ENCODE measurements at places on chromosomes 12 and 14. TPM values are rescaled to one million over a fixed set of nuclear protein-coding genes. Genes with fewer than 3 reads are reported as not detected.

The APEX1 gene
- 259 TPM for total RNA-seq

The REP15 gene
- total RNA-seq = 0.45 TPM

The SIX4 gene
- total RNA-seq = 3.8 TPM

The ZFHX2 gene
- total RNA-seq = 1.5 TPM

The AVPR1A gene
- 0.14 TPM for total RNA-seq

The MAP1LC3B2 gene
- total RNA-seq = 1.7 TPM

The NRXN3 gene
- 1.0 TPM for total RNA-seq

The TMEM30B gene
- 0.09 TPM for total RNA-seq

The RFX4 gene
- total RNA-seq = not detected

The FAM90A1 gene
- 0.10 TPM for total RNA-seq

The STYK1 gene
- total RNA-seq = 0.28 TPM

The RNASE7 gene
- not detected for total RNA-seq

The AMN gene
- 0.21 TPM for total RNA-seq

The DDN gene
- 0.56 TPM for total RNA-seq

The SP7 gene
- total RNA-seq = not detected

The VRTN gene
- total RNA-seq = not detected

The DTX1 gene
- 0.31 TPM for total RNA-seq

The LTBP2 gene
- 8.3 TPM for total RNA-seq

The FAM161B gene
- total RNA-seq = 1.3 TPM

The C12orf42 gene
- 0.26 TPM for total RNA-seq

The MYO1A gene
- total RNA-seq = 0.55 TPM

The SAMD15 gene
- total RNA-seq = 2.2 TPM

The MIP gene
- total RNA-seq = not detected

The TAS2R43 gene
- not detected for total RNA-seq

The MMP17 gene
- total RNA-seq = 5.3 TPM

The GPD1 gene
- 0.07 TPM for total RNA-seq

The CLEC9A gene
- not detected for total RNA-seq

The TAS2R9 gene
- total RNA-seq = not detected

The LTBR gene
- 248 TPM for total RNA-seq

The WNT5B gene
- 4.2 TPM for total RNA-seq

The C1QL4 gene
- total RNA-seq = 6.4 TPM

The NEUROD4 gene
- not detected for total RNA-seq

The KIF26A gene
- total RNA-seq = 4.2 TPM

The PSMC6 gene
- total RNA-seq = 132 TPM

The KLHL33 gene
- total RNA-seq = not detected

The VDR gene
- 3.2 TPM for total RNA-seq

The CMA1 gene
- total RNA-seq = not detected

The EFS gene
- total RNA-seq = not detected

The POTEG gene
- total RNA-seq = not detected

All from A549 treated with ZK216348 at 1 μM for 4 hours (cell line).